H1 (cell line): ENCODE measurements at places on chromosomes 11 and 22. TPM values are rescaled to one million over a fixed set of nuclear protein-coding genes. Genes with fewer than 3 reads are reported as not detected.

DNA sequence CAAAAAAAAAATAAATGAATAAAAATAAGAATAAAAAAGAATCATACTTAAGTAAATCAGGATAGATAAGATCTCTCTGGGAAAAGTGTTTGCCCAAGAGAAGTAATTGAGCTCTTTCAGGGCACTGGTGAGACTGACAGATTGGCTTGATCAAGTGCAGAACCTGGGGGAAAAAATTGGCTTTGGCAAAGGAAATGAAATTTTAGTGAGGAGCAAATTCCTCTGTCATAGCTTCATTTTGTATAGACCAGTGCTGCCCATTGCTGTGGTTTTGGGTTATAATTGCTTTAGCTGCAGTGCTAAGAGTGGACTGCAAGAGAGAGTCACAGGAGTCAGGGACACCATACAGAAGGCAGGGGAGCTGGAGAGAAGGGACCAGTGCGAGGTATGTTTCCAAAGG lies 35.7 kb downstream of the SFI1 start:
- DNase-seq: no peak

DNA sequence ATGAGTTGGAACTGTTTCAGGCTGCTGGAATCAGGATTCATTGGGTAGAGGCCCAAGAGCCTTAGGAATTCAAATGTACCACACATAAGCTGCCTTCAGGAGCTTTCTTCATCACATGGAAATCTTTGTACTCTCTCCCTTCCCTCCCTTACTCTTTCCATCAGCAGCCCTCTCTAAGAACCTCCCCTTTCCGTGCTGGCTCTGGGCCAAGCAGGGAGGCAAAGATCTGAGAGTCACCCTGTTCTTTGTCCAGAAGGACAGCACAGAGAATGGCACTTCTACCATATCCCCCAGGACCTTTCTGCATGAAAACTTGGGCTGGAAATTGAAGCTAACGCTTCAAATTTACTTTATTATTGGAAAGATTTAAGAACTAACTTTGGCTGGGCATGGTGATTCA lies 20.7 kb upstream of the TPBGL start:
- DNase-seq: no peak

GRCh38 chr22:48738204-48738980 lies 1089.3 kb downstream of the BRD1 start:
- no peak for DNase-seq

DNA sequence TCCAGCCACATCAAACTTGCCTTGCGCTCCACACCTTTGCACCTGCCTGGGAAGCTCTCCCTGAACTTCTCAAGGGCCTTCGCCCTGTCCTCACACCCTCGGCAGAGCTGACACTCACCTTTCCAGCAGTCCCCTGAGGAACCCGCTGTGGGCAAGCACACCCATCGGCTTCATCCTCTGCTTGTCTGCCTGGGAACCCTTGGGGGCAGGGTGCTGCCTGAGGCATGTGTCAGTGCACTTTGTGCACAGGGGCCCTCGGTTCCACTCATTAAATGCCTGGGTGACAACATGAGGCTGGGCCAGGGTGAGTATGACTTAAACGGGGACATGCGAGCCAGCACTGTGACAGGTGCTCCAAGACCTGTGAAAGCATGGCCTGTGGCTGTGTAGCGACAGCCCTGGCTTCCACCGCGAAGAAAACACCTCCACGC lies 2.6 kb upstream of the LRFN4 start:
- no peak for DNase-seq

GRCh38 chr11:45431046-45432018 lies 145.2 kb upstream of the SYT13 start:
- DNase-seq: no peak

- DNase-seq: no peak
These were observed 24.8 kb upstream of the ADORA2A start for GRCh38 chr22:24402460-24403192.

GRCh38 chr11:102653744-102654291 lies 28.7 kb upstream of the MMP20 start:
- DNase-seq: no peak

DNA sequence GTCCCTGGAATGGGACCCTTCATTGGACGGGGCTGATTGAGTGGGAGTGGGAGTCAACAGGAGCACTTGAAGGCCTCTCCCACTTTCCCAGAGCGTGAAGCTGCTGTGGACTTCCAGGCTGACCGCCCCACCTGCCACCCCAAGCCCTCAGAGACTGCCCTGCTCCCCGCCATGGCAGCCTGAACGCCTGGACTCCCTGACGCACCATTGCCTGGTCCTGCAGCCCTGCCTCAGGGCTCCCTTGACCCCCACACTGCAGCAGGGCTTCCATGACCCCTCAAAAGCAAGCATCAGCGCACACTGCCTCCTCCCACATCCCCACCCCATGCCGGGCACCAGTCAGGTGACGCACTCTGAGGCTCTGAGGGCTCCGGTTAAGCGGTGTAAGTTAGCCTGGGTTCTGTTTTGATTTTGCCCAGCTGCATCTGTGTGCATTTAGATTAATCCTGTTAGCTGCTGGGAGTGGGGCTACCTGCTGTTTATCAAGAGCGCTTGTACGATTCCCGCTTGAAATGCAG lies 39.4 kb downstream of the TRIM29 start:
- DNase-seq: no peak

DNA sequence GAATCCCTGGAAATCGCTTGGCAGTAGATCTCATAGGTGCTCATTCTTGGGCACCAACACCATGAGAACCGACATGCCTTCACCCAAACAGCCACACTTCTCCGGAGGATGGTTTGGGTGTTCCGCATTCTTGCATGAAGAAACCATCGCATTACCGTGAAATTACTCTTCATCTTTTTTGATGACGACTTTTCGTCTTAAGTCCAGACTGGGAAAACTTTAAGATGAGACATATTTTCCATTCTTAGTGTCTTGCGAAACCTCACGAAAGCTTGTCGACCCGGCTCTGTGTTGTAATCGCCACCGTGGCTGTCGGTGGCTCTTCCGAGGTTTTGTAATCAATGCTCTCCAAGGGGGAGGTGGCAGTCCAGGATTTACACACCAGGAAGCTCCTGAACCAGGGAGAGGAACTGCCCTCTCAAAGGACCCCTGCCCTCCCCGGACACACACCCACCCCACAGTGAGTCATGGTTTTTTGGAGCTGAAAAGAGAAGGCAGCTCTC lies 1.7 kb downstream of the TOM1 start:
- DNase-seq: no peak

DNA sequence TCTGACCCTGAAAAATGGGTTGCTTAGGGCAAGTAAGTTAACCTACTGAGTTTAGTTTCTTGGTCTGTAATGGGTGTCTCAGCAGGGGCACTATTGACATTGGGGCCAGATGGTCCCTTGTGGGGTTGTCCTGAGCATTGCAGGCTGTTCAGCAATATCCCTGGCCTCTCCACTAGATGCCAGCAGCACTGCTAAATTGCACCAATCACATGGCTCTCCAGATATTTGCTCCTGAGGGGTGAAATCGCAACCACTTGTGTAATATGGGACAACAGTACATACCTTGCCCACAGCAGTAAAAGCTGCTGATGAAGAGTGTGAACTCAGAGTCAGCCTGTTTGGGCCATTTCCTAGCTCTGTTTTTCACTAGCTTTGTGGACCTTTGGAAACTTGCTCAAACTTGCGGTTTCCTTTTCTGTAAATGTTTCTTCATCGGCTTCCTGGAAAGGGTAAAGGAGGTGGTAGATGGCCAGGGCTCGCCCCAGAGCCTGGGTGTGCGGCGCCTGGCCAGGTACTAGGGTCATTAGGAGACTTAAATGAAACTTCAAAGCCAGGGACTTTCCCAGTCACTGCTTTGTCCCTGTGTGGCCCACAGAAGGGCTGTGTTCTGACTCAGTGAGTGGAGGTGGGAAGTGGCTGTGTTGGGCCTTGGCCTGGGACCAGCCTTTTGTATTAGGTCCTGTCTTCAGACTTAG lies 13.0 kb downstream of the NCF4 start:
- no peak for DNase-seq

- DNase-seq: no peak
These were observed 520.4 kb upstream of the LUZP2 start for GRCh38 chr11:23976426-23976825.

DNA sequence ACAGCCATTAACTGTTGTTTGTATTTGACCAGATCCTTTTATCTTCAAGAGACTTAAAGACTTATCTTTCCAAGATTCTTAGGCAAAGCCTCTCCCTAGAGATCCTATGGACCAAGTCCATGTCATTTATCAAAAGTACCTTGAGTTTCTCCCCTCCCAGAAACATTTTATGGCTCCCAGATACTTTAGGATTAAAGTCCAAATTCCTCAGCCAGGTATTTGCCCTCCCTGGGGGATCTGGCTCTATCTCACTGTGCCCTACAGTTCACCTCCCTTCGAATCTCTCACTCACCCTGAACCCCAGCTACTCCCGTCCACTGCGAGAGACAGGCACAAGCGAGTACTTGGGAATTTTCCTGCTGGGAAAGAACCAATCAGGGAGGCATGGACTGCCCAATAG lies 11.9 kb downstream of the MS4A8 start:
- no peak for DNase-seq

GRCh38 chr22:20267441-20268278 lies 458 bp downstream of the RTN4R start:
- DNase-seq: peak; percentile 59

DNA sequence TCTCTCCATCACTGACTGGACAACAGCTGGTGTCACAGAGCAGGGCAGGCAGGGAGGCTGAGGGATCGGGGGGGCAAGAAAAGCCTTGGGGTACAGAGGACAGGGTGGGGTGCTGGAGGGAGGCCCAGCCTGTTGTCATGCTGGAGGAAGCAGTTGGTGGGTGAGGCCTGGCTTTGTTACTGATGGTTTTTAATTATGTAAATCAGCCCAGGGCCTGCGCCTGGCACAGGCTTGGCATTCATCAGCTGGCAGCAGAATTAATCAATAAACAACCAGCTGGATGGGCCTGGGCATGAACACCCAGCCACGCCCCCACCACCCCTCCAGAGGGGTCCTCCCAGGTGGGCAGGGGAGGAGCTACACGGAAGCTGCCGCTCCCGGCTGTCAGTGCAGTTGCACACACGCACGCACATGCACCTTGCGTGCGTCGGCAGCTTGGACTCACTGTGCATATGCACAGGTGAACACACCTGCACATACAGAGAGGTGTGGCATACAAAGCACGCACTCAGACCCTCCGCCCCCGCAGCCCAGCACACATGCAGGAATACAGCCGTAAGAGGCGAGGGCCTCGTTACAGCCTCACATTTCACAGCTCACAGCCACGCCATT lies 21.3 kb upstream of the ELFN2 start:
- no peak for DNase-seq

DNA sequence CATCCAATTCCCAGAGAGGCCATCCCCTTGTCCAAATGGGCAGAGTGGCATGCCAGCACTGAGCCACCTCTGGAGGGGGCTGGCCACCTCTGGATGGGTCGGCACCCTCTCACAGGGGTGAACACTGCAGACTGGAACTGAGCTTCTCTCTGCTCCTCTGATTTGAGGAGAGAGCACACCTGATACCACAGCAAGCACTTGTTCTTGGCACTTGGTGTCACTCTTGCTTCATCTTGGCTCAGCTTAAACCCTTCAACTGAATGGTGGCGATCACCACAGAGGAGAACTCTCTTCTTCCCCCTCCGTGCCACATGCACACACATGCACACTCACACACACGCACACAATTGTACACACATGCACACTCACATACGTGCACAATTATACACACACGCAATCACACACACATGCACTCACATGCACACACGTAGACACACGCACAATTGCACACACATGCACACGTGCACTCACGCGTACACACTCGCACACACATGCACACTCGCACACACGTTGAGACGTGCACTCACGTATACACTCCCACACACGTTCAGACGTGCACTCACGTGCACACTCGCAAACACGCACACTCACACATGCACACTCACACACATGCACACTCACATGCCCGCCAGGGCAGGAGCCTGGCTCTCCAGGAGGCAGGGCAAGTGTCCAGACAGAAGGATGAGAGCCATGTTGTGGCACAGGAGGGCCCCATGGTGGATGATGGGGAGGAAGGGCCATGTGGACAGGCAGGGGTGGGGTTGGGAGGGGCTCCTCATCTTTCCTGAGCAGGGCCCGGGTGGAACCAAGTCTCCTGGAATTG lies 23.4 kb downstream of the OVOL1 start:
- DNase-seq: no peak

DNA sequence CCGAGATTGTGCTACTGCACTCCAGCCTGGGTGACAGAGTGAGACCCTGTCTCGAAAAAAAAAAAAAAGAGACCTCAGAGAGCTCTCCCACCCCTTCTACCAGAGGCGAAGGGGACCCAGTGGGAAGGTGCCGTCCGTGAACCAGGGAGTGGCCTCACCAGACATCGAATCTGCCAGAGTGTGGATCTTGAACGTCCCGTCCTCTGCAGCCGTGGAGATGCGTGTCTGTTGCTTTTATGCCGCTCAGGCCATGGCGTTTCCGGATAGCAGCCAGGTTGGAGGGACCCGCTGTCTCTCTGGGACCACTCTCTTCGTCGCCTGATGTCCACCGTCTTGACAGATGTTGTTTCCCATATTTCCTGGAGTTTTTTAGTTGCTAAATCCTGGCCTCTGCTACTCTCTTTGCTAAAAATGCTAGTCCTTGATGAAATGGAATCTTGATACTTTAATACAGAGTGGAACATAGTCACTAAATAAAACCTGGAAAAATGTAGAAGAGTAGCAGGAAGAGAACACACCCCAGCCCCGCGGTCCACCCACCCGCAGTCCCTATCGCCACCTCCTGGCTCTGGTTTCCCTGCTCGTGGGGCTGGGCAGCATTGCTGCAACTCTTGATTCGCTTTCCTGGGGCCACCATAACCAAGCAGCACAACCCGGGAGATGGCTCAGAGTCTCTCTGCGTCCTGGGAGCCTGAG lies 12.0 kb upstream of the MUC6 start:
- DNase-seq: no peak

DNA sequence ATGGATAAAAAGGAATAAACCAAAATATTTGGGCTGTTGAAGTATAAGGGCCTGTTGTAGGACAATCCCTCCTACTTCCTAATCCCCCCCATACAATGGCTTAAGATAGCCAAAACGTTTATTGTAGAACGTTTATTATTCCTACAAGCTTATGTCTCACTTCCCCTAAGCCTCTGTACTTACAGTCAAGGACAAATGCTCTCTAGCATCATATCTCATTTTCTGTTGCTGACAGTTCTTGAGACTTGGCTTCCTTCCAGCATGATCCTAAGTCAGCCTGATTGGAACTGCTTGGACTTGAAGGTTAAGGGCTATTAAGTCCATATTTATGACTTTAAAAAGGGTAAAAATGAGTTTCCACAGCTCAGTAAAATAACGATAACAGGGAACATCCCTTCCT lies 8.8 kb downstream of the MISFA start:
- no peak for DNase-seq

GRCh38 chr11:122811721-122812120 lies 26.6 kb upstream of the CRTAM start:
- DNase-seq: no peak

GRCh38 chr11:32891657-32892354 lies 805 bp upstream of the QSER1 start:
- no peak for DNase-seq

Gene NCF4
- total RNA-seq: not detected in 2 replicates

Gene PRODH
- 27.5 and 27.6 TPM in 2 replicates for total RNA-seq

Gene SCGB1A1
- not detected in 2 replicates for total RNA-seq

Gene OR8D4
- total RNA-seq: not detected in 2 replicates

Gene OR8A1
- total RNA-seq: not detected in 2 replicates

Gene CHRM1
- not detected in 2 replicates for total RNA-seq

Gene BIRC2
- total RNA-seq: 22.3 and 24.7 TPM in 2 replicates

Gene C11orf54
- 21.5 and 24.5 TPM in 2 replicates for total RNA-seq
